ENCODE measurements at places on chromosomes 7 and 10. TPM values are rescaled to one million over a fixed set of nuclear protein-coding genes. Genes with fewer than 3 reads are reported as not detected.

DNA sequence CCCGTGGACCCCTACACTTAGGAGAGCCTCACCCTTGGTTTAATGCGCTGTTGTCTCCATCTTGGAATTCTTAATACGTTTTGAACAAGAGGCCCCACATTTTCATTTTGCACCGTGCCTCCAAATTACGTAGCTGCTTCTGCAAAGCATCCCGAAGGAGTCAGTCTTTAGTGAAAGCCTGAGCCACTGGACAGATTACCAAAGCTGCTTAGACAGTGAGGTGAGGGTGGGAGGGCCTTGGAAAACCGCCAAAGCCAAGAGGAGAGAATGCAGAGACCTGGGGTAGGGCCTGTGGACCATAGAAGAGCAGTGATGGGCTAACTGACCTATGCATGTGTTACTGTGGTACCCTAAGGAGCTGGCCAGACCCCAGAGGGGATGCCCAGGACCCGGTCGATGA, 4.2 kb upstream of the TCAF1 start:
- no peak for DNase-seq

- DNase-seq, result no peak
These were observed 66.1 kb downstream of the GRID1 start for GRCh38 chr10:86300399-86300925.

- no peak for DNase-seq
These were observed 79.7 kb upstream of the KCNMA1 start for GRCh38 chr10:77717336-77717735.

TLX1 gene
- total RNA-seq, result not detected

FAM171A1 gene
- not detected for total RNA-seq

DNA sequence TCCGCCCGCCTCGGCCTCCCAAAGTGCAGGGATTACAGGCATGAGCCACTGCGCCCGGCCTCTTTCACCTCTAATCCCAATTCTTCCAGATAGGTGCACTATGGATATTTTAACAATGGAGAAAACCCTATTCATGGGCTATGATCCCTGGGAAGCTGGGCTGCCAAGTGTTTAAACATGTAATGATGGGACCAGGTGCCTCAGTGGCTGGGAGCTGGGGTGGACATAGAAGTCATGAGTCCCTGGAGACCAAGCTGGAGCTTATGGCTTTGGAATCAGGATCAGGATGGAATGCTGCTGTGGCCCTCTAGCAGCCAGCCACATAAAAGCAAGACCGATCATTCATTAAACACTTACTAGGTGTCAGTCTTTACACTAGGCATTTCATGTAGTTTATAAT, 41.8 kb upstream of the IGFBP3 start:
- DNase-seq, result no peak

- no peak for DNase-seq
These were observed 495.3 kb downstream of the LRMDA start for GRCh38 chr10:75926763-75927162.

DNA sequence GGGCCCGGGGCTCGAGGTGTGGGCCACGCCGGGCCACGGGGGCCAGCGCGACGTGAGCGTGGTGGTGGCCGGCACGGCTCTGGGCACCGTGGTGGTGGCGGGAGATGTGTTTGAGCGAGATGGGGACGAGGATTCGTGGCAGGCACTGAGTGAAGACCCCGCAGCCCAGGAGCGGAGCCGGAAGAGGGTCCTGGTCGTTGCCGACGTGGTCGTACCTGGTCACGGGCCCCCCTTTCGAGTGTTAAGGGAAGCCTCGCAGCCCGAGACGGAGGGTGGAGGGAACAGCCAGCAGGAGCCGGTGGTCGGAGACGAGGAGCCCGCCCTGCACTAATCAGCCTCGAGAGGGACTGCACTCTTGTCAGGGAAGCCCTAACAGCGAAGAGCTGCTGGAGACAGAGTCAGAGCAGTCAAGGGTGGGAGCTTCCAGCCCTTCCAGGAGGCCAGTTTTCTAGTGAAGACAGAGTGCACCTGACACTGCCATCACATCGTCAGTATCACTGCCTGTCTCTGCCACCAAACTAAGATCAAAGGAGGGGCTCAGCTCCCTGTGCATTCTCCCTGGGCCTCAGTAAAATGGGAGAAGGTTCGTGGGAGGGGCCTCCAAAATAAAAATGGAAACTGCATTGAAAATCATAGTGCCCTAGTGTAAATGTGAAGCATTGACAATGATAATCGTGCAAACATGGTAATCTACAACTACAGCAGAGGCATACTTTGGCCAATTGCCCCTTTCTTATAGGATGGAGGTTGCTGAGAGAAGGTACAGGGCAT, 1.3 kb downstream of the MBLAC1 start:
- DNase-seq, result no peak

GRCh38 chr7:81187753-81188152, 268.9 kb upstream of the SEMA3C start:
- DNase-seq, result no peak

- DNase-seq, result no peak
These were observed 197.5 kb downstream of the ARHGAP21 start for GRCh38 chr10:24526085-24526649.

DNA sequence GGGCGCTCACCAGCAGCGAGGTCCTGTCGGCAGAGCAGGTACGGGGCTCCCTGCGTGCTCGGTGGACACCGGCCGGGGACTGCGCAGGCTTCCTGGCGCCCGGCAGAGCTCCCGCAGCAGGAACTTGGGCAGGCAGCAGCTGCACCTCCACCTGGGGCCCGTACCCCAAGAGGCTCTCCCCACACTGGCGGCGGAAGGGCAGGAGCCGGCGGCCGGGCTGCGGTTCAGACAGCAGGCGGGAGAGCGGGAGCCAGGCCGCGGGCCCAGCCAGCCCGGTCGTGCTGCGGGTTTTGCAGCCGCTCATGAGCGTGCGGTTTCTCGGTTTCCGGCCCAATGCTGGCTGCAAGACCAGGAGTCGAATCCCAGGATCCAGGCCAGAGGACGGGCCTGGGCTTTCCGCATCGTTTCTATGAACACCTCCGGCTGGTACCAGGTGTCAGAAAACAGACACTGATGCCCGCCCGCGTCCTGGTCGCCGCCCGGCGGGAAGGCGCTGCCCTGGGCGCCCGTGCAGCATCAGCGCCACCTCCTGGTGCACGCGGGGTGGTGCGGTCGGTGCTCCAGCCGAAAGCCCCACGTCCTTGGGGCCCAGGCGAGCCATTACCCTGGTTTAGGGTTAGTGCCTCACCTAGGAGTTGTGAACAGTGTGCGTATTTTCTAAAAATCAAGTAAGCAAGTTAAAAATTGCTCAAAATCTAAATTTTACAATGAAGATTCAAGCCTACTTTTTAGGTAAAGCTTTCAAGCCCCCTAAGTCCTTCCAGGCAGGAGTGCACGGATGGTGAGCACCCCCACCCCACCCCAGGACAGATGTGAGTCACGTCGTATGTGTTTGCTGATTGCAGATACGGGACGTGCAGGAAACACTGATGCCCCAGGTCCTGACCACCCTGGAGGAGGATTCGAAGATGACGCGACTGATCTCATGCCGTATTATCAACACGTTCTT, 47.4 kb upstream of the PRKAR1B start:
- peak; percentile 58 for DNase-seq

GRCh38 chr10:78851647-78852046, 217.1 kb upstream of the ZMIZ1 start:
- DNase-seq, result no peak

REPIN1 gene
- total RNA-seq, result 190 TPM

SMURF1 gene
- total RNA-seq, result 27.1 TPM

DNA sequence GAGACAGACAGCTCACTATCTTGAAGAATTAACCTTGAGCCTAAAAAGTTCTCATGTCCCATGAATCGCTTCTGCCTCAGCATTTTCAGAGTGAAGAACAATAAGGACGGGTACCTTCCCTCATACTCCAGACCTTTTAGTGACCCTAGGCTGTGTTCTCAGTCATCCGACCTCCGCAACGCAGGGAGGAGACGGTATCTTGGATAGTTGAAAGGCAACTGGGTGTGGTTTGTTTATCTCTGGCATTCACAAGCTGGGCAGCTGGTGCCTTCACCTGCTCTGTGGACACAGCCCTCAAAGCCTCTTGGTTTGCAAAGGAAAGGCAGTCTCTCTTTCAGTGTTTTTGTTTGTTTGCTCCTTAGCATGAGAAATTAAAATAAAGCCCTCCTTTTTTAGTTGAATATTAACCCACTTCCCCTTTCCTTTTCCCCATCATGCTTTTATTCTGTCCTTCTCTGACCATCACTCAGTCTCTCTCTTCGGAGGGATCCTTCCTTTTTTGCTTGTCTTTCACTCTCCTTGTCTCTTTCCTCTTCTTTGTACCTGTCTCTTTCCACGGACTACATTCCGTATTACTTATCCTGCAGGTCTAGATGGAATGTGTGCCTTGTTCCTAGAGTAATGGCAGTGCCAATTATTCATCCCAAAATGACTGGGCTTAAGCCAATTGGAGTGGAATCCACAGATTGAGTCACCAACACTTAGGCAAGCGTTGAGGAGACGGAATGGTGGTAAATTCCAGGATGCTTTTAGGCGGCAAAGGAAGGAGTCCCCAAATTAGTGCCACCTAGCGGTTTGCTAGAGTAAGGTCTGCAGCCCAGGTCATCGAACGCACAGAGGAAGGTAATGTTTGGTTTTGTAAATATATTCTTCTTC, 45.8 kb downstream of the PRR15 start:
- DNase-seq, result no peak

- DNase-seq, result no peak
These were observed 215.5 kb upstream of the VSTM2A start for GRCh38 chr7:54326592-54327167.

GRCh38 chr7:17299483-17299991, 1.1 kb downstream of the AHR start:
- peak; percentile 60 for DNase-seq

DNA sequence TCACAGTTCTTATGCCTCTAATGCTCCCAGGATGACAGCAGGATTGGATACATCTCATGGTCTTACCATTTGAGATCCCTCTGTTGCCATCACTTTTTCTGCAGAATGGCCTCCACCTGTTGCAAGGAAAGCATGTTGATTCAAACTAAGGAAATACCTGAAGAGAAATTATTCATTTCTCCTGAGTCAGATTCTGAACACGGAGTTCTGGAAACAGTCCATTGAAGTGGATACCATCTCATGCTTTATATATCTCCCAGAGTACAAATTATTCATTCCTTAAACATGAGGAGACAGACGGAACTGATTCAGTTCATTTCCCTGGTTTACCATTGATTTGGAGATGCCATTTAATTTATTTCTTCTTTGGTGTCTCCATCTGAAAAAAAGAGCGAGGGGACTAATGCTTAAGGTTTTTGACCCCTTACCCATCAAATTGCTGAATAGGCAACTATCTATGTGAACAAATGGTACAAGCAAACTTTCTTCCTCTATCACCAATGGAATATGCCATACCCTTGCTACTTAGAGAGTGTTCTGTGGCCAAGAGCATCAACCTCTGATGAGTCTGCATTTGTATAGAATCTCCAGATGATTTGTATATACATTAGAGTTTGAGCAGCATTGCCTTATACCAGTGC, 305.0 kb upstream of the LRGUK start:
- no peak for DNase-seq

GRCh38 chr7:1924258-1924817, 254.3 kb downstream of the ELFN1 start:
- DNase-seq, result no peak

DNA sequence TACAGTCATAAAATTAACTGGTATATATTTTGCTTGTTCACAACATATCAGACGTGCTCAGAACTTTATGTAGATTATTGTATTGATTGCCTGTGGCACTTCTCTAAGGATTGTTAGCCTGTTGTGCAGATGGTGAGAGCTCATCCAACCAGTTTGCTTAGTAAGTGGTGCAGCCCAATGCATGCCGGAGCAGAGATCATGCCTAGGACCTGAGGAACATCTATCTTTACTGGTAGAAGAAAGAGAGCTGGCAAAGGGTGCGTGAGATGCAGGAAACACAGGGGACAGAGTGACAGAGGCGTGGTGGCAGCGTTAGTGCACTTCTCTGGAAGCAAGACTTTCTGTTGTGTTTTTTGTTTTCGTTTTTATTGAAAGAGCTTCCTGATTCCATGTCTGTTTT, 35.9 kb downstream of the CCM2 start:
- no peak for DNase-seq

- DNase-seq, result no peak
These were observed 291.4 kb downstream of the USP6NL start for GRCh38 chr10:11319990-11320602.

DNA sequence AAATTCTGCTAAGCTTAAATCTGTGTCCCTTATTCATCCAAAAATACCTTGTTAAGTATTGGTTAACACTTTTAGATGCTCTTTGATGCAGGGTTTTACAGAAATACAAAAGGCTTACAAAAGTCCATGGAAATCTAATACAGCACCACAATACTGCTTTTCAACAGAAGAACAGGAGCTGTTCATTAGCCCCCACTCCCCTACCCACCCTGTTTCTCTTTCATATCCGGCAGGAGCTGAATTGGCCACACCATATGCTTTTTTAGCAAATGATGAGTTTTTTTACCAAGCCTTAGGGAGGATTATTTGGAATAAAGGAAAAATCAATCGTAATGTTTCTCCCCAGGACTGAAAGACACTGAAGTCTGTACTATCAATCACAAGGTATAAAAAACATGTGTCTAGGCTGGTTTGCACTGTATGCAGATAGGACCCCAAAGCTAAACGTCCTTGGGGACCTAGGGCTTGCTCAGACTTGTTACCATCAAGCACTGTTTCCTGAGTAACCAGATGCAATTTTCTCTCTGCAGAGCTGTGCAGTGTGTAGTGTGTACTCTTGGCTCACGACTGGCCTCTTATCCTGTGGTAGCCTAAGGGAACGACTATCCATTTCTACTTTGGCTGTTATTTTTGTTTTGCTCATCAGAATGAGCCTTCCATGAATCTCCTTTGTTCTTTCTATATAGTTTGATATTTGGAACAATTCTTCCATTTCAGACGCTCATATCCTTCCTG, 143.3 kb upstream of the LRGUK start:
- DNase-seq, result no peak

- DNase-seq, result peak; percentile 43
These were observed 7.3 kb downstream of the ATP6V1F start for GRCh38 chr7:128869944-128870285.

ACSL5 gene
- total RNA-seq, result 36.2 TPM

GRCh38 chr10:132069122-132069848, 3.5 kb downstream of the JAKMIP3 start:
- DNase-seq, result no peak

- DNase-seq, result peak; percentile 61
These were observed 26.2 kb upstream of the ZNF467 start for GRCh38 chr7:149799397-149800168.

GRCh38 chr7:155450970-155451801, 6.7 kb upstream of the EN2 start:
- peak; percentile 31 for DNase-seq

- no peak for DNase-seq
These were observed 4.6 kb downstream of the ZNF853 start for GRCh38 chr7:6619961-6620360.

- DNase-seq, result no peak
These were observed 507.2 kb upstream of the IGFBP3 start for GRCh38 chr7:46428295-46428694.
